ENCODE measurements at places on chromosomes 3 and 15.

DNA sequence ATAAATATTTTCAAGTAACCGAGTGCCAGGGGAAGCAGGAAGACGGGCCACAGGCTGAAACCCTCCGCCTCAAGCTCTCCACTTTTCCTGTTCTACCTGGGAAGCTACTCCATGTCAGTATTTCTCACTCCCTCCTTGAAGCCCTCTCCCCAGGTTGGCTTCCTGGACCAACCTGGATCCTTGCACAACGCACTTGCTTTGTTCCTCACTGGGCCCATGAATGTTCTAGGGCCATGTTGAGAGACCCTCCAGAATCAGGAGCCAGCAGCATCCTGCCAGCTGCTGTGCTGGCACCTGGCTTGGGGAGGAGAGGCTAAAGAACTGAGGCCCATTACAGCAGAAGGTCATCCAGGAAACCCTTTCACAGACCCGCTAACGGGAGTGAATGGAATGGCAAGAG lies 79.3 kb upstream of the SNRPA1 start:
- no peak for DNase-seq

DNA sequence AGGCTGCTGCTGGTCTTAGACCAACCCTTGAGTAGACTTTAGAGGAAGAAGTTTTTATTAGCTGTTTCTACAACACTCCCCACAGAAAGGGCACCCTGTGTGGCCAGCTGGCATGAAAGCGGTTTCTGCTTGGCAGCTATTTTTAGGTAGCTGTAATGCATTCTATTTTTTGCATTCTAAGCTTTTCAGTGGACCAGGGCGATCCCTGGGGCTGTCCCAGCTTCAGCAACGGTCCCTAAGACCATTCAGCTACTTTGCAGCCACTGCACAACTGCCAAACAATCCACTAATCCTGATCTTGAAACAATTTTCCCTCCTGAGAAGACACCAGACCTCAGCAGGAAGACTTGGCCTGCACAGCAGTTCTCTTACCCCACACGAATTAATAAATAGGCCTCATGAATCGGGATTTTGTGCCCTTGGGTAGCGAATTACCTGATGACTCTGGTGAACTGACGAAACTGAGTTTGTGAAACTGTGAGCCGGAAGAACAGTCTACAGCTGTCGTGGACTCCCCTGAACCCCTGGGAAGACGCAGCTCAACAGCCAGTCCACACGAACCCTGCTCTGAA lies 14.6 kb upstream of the TFRC start:
- DNase-seq: no peak

DNA sequence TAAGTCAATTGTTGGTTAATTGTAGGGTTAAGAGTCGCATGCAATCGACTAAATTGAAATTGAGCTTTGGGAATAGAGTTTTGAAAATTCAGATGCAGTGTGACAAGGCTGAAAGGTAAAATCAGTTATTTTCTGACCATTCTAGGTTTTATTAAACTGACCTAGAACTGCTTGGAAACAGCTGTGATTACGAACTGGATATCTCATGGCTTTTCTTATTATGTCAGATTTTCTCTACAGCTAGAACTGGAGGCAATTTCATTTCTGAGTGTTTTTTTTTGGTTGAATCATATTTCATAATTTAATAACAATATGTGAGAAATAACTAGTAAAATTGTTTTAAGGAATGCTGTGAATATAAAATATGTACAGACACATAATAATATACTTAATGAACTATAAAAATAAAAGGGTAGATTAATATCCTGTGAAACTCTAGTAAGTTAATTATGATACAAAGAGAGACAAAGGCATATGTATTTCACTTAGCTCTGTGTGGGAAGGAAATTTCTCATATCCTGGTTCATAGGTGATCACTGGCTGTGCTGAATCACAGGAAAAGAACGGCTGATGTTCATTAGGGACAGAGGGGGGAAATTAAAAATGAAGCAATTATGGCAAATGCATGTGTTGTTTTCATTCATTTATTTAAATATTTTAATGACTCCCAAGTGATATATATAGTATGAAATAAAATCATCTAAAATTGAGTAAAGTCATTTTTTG lies 403.2 kb downstream of the ZIC1 start:
- DNase-seq: no peak

- DNase-seq: no peak
These were observed 15.1 kb downstream of the PDZRN3 start for GRCh38 chr3:73609655-73610054.

- DNase-seq: no peak
These were observed 14.4 kb downstream of the RTP1 start for GRCh38 chr3:187211532-187212195.

DNA sequence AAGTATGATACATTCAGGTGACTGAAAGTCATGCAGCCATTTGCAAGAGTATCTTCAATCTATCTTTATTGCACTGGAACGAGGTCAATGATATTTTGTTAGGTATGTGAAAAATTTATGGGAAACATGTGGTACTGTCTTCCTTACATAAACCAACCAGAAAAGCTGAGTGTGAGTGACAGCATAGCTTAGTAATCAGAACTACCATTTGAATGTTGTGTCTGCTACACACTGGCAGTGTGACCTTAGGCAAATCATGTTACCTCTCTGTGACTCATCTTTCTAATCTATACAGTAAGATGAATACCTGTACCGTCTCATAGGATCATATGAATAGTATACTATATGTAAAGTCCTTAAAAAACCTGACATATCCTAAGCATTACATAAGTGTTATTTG lies 337.9 kb upstream of the IL12A start:
- no peak for DNase-seq

GRCh38 chr3:101216710-101217465 lies 103.5 kb downstream of the IMPG2 start:
- DNase-seq: no peak

GRCh38 chr15:92407916-92408315 lies 14.2 kb downstream of the ST8SIA2 start:
- DNase-seq: no peak

DNA sequence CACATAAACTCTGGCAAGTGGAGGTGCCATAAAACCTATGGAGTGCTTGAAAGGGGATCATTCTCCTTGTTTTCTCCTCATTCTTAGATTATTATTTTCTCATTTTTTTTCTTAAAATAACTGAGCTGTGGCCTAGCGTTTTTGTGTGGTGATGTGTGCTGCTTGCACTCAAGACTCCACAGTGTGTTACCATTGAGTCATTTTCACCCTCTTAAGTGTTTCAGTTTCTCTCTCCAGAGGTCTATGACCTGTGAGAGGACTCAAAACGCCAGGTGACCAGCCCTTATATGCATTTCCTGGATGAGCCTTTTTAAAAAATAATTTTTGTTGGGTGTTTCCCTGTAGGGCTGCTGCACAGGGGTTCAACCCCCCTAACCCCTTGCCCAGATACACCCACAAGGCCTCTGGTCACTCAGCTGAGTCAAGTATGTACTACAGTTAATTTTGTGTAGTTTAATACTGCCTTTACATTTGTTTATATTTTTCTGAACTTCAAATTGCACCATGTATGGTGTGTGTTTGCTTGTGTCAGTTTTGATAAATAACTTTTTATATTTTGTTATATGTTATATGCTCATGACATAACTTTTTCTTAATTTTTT lies 15.4 kb upstream of the BTLA start:
- no peak for DNase-seq

DNA sequence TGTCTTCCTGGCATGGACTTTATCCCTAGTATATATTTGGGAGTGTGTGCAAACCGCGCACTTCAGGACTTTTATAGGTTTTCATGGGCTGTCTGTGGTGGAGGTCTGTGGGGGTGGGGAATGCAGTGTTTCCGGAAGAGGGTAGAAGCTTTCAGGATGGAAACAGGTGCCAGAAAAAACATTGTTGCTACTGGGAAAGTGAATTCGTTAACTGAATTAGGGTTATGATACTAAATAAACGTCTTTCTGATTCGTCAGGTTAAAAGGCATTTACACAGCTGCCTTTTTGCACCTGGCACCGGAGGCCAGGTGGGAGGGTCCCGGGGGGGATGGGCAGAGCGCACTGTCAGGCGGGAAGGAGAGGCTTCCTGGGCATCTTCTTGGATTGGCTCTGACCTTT lies 62.1 kb downstream of the SLCO3A1 start:
- DNase-seq: no peak

- no peak for DNase-seq
These were observed 25.4 kb upstream of the SRP14 start for GRCh38 chr15:40064231-40064894.

- no peak for DNase-seq
These were observed 59.4 kb downstream of the DENND4A start for GRCh38 chr15:65732698-65733097.

- no peak for DNase-seq
These were observed 21.7 kb downstream of the ALS2CL start for GRCh38 chr3:46671541-46672348.

- DNase-seq: no peak
These were observed 59.6 kb downstream of the ESYT3 start for GRCh38 chr3:138493804-138494606.

DNA sequence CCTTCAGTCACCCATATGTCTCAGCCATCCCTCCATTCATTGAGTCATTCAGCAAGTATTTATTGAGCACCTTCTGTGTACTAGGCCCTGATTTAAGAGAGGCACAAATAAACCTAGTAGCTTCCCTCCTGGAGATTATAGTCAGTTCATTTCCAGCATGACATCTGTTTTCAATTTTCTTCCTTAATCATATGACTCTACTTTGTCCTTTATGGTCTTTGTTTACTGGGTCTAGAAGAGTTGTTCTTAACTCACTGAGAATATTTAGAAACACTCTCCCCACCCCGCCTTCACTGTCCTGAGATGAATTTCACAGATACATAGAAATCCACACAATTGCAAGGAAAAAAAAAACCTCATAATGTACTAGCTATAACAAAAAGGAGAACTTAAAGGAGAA lies 44.8 kb upstream of the ADAMTS9 start:
- DNase-seq: no peak

DNA sequence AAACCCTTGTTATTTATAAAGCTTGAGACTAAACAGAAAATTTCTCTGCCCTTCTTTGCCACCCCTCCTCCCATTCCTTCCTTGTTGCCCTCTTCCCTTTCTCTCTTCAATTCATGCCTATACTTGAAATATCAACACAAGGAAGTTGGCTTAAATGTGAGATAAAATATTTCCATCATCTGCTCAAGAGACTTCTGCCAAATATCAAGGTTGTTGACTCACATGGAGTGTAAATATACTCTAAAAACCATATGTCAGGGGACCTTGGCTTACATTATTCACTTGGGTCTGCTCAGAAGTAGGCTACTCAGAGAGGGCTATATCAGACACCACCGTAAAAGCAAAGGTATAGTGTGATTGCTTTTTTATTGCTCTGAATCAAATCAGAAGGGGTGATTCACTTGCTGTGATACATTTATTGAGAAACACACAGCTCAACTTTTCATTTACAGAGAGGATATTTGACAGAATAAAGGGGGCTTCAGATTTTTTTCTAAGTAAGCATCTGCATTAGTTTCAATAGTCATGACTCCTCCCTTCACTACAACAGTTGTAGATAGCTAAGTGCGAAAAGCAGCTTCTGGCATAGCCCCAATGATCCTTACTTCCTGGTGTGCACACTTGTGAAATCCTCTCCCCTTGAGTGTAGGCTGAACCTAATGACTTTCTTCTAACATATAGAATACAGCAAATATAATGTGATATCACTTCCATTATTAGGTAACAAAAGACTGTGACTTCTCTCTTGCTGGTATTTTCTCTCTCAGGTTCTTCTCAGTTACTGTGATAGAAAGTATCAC lies 386.2 kb downstream of the EFHB start:
- no peak for DNase-seq

DNA sequence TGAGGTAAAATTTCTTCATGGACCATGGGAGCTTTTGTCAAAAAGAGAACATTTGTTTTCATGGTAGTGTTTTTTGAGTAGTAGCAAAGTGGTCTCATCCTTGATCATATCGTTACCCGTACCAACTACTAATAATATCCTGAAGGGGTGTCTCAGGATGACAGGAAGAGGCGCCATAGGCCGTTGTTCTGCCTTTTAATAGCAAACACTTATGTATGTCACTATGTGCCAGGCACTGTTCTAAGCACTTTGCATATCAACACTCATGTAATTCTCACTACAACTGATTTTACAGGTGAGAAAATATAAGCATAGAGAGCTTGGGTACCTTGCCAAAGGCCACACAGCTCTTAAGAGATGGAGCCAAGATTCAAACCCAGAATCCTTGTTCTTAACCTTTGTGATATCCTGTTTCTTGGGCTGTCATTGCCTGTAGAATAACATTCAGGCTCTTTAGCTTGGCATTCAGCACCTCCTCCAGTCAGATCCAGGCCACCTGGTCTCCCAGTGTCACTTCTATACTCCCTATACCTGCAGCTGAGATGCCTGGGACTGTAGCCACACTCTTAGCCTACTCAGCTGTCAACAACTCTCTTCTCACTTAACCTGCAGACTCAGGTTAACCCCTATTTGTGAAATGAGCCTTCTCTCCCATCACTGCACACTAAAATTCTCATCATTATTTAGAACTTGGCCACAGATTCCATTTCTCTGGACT lies 113.7 kb downstream of the USP13 start:
- no peak for DNase-seq

Data from stimulated activated CD4-positive, alpha-beta T cell treated with anti-CD3 and anti-CD28 coated beads, Interleukin-2, amount 100 ng/mL, for 24 hours (primary cell).